Activated CD4-positive, alpha-beta T cell treated with anti-CD3 and anti-CD28 coated beads, Interleukin-2, amount 50 U/mL, for 16 hours (primary cell): ENCODE measurements at places on chromosomes 16 and 17.

DNA sequence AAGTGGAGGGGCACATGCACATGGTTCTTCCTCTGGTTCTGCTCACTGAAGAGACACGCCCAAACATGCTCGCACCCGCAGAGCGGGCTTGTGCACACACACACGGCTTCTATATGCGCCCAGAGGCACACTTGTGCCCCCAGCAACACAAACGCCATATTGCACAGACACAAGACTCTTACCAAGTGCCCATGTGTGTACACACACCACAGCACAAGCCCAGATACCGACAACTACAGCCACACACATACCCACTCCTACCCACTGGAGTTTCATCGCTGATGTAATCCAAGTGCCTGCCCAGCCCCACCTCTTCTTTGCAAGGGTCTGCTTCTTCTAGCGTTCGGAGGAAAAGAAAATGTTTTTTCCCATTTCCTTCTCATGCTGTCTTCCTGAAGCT, 6.5 kb upstream of the PRR29 start:
- DNase-seq = no peak

- DNase-seq = no peak
Observed at GRCh38 chr16:10920726-10921427, 21.4 kb downstream of the DEXI start.

- no peak for DNase-seq
Observed at GRCh38 chr16:12258861-12259645, 282.5 kb downstream of the SNX29 start.

GRCh38 chr17:7363311-7363710, 8.4 kb downstream of the TMEM95 start:
- DNase-seq = no peak

- DNase-seq = no peak
Observed at GRCh38 chr17:6072157-6072556, 2.0 kb downstream of the WSCD1 start.

DNA sequence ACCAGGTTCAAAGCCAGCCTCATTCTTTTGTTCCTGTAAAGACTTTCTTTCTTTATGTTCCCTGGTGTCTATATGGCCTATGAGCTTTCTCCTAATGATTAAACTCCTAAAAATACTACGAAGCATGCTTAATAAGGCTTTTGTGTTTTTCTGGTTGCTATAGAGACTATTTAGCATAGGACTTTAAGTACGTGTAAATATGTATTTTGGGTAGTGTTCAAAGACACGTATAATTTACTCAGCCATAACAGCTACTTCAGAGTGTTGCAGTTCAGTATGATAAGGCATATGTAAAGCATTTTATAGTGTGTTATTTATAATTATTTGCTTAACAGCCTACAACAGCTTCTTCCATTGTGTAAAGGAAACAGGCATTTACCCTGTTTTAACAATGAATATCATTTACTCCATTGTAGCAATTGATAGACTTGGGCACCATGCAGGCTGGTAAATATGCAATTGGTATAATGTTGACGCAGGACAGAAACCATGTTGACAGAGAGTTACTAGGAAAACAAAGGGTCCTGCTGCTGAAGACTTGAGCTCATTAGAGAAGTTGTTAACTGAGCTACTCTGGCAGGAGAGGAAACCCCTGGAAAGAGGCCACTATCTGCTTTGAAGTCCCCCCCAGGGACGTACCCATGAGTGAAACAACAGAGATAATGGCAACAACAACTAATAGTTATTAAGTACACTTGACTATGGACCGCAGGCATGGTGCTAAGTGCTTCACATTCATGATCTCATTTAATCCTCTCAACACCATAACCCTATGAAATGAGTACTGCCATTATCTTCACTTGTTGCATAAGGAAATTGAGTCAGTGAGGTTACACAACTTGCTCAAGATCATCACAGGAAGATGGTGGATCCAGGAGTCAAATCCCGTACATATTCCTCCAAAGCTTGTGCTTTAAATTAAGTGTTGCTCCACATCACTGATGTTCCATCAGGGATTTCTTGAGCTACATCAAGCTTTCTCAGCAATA, 342.2 kb upstream of the DYNLRB2 start:
- no peak for DNase-seq

DNA sequence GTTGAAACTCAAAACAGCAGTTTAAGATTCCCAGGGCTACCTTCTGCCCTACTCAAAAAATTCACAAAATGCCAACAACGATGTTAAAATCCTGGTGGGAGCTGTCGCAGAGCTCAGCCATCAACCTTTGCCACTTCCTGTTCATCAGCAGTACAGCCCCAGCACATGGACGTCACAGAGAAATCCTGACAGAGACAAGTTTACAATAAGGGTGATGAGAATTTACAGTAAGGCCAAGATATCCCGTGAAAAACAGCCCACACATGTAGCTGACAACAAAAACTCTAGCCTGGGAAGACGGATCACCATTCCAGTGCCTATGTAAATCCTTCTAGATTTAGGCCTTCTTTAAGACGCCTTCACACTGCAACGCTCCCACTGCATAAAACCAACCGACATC, 18.8 kb downstream of the USP22 start:
- DNase-seq = no peak

DNA sequence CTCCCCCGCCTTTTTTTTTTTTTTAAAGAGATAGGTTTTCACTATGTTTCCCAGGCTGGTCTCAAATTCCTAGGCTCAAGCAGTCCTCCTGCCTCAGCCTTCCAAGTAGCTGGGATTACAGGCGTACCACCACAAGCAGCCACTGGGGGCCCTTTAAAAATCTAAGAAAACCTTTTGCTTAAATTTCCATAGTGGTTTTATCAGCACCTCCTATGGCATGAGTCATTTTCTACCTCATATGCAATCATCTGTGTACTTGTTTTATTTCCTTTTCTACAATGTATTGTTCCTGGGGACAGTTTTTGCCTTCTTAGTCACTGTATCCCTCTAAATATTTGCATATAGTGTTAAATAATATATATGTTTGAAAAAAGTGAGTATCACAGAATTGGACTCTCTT, 29.2 kb downstream of the GNA13 start:
- peak; percentile 86 for DNase-seq

- DNase-seq = no peak
Observed at GRCh38 chr17:80774146-80774545, 217.5 kb upstream of the CHMP6 start.

GRCh38 chr16:58411736-58412614, 19.7 kb downstream of the GINS3 start:
- no peak for DNase-seq

GRCh38 chr17:37116671-37117185, 168.0 kb downstream of the AATF start:
- DNase-seq = no peak

- no peak for DNase-seq
Observed at GRCh38 chr17:77841742-77842527, 116.6 kb upstream of the TNRC6C start.

GRCh38 chr17:31484821-31485220, 93.3 kb downstream of the RAB11FIP4 start:
- no peak for DNase-seq
